ENCODE measurements at places on chromosomes 7 and 10.

GRCh38 chr10:110514848-110515247 lies 17.1 kb downstream of the DUSP5 start:
- DNase-seq: no peak

- peak; percentile 4 for DNase-seq
Measured at GRCh38 chr7:156223935-156224832, 411.9 kb upstream of the SHH start.

DNA sequence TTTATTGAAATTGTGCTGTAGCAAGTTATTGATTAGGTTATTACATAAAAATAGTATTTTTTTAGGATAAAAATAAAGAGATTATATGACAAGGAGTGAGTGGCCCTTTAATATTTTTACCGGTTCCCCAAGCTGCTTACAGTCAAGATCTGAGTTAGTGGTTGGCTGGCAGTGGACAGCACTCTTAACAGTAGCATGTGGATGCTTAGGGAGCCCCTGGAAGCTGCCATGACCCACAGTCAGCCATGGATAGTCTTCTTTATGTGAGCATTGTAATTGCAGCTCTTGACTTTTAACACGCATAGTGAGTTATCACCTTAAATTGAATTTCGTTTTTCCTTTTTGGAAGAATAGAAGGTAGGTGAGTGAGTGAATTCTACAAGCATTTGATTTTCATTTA lies 22.1 kb downstream of the RAB18 start:
- no peak for DNase-seq

DNA sequence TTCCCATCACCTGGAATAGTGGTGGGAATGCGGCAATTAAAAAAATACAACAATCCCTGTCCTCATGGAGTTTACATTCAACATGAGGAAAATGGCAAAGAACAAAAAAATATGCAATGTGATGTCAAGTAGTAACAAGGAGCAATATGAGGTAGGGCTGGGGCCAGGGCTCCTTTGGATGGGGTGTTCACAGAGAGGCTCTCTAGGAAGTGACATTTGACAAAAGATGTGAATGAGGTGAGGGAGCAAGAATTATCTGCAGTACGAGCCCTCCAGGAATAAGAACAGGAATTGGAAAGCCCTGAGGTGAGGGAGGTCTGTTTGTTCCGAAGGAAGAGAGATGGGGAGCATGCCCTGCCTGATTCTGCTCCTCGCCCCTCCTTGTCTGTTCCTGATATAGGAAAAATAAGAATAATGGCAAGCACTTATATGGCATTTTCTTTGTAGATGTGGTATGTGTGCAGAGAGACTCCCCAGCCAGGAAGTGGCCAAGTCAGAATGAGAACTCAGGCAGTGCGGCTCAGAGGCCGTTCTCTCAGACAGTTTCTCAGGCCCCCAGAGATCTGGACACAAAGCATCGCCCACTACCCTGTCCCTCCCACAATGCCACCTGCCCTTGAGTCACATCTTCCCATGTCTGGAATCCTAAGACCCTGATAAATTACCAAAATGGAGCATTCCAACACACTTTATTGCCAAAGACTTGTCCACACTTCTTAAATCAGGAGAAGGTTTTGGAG lies 105.6 kb downstream of the APBB1IP start:
- no peak for DNase-seq

- no peak for DNase-seq
Measured at GRCh38 chr10:3786295-3787015, 1.4 kb upstream of the KLF6 start.

DNA sequence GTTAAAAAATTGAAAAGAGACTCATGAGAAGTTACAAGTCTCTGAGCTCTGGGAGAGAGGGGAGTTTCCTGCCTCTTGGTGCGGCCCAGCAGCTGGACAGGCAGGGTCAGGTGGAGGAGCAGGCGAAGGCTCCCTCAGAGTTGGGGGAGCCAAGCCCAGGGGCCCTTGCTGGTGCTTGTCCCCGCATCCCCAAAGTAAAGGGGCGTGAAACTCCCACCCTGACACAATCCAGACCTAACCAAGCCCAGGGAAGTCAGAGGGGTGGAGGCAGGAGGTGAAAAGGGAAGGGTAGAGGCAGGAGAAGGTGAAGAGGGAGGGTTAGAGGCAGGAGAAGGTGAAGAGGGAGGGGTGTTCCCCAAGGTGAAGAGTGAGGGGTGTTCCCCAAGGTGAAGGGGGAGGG lies 322.8 kb downstream of the GLRX3 start:
- DNase-seq: no peak

GRCh38 chr7:69419934-69420333 lies 178.3 kb upstream of the AUTS2 start:
- no peak for DNase-seq

- DNase-seq: no peak
Measured at GRCh38 chr7:94400022-94400421, 5.3 kb downstream of the COL1A2 start.

DNA sequence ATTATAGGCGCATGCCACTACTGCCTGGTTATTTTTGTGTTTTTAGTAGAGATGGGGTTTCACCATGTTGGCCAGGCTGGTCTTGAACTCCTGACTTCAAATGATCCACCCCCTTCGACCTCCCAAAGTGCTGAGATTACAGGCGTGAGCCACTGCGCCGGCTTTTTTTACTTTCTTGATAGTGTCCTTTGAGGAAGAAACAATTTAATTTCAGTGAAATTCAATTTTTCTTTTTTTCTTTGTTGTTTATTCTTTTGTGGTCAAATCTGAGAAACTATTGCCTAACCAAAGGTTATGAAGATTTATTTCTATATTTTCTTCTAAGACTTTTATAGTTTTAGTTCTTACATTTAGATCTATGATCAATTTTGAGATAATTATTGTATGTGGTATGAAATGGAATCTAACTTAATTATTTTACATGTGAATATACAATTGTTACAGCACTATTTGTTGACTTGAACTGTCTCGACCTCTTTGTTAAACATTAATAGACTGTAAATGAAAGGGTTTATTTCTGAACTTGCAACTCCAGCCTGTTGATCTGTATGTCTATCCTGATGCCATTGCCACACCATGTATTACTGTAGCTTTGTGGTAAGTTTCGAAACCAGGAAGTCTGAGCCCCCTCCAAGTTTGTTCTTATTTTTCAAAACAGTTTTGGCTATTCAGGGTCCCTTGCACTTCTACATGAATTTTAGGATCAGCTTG lies 19.8 kb upstream of the RASSF4 start:
- DNase-seq: no peak

DNA sequence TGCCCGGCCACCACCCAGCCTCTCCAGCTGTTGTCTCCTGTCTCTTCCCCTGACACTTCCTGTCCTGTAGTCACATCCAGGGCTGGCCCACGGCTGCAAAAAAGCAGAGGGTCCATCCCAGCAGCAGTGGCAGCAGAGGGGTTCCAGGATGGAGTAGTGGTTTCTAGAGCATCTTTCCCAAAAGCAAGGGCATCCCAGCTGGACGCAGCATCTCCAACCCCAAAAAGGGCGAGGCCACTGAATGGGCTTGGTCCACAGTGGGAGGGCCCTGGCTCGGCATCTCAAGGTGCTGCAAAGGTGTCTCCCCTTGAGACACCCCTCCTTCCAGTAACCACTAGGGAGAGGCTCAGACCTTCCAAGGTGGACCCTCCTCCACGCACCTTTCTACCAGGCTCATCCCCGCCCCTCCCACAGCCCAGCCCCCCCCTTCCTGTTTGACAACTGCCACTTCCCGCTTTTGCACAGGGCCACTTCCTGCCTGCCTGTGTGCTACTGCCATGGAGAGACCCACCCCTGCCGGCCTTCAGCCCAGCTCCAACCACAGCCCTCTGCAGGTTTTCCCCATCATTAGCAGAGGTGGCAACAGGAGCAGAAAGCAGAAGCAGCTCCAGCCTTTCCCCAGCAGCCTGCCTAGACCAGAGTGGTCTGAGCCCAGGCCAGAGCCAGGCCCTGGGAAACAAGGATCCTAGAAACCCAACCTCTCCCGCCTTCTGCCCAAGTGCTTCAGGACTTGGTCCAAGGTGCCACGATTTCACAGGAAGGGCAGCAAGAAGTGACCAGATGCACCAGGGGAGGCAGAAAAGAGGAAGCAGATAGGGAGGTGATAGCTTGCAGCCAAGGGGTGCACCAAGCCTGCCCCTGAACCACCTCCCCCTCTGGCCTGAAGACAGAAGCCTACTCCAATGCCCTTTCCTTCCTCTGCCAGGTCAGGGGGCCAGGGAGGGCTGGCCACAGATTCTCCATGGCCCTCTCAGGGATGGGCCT lies 8.6 kb downstream of the CAMK2G start:
- no peak for DNase-seq

DNA sequence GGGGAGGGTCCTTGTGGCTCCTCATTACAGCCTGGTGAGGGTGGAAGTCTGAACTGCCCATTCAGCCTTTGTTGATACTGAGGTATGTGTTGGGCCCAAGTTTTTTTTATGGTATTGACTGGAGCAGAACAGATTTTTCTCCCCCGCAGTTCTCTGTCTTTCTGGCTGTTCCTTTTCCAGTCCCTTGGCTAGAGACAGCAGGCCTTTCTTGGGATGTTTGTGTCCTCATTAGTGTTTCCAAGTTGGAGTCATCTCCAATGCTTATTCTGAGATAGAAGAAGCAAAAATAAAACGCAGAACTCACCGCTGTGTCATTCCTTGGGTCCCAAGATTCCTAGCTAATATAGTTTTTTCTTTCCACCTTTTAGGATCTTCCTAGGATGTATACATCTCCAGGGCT lies 193.3 kb downstream of the RAMP3 start:
- DNase-seq: no peak

GRCh38 chr10:13087986-13088618 lies 11.9 kb upstream of the OPTN start:
- no peak for DNase-seq

DNA sequence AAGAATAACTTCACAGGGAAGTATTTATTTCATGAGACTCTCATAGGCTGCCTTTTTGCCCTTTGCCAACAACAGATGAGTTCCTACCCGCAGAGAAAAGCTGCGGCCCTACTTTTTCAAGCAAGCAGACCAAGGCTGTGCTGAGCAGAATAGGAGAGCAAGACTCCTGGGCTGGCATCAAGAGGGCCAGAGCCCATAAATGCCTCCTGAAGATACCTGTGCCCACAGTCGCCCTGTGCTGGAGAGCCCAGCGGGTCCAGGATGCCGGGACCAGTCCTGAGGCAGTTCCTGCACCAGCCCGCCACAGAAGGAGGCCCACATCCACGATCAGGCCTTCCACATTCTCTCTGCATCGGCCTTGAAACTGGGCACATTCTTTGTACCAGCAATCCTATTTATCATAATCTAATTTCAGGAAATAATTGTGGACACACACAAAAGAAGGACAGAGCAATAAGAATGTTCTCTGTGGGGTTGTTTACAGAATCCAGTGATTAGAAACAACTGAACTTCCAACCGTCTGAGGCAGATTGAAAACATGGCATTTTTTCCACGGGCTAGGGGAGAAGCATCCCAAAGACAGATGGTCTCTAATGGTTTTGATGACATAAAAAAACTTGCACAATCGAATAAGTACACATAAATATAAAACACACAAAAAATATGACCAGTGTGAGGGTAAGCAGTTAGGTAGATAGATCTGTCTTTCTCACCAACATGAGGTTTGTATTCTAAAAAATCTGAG lies 95.6 kb downstream of the CPXM2 start:
- no peak for DNase-seq

DNA sequence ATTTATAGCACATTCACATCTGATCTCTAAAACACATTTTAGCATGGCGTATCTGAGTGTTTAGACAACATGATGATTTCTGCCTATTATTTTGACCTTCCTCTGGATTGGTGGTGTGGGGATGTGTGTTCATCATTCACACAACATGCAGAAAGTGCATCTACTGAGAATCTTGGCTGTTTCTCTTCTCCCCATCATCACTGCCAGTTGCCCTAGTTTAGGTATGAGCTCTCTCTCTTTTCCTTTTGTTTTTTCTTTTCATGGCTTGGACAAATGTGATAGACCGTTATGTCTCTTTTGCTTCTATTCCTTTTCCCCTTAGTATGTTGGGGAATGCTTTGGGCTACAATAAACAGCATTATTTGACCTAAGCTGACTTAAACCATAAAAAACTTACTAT lies 239.2 kb upstream of the FZD8 start:
- DNase-seq: no peak

- no peak for DNase-seq
Measured at GRCh38 chr7:151399906-151400305, 9.9 kb downstream of the WDR86 start.

- DNase-seq: no peak
Measured at GRCh38 chr7:155728116-155728515, 83.7 kb downstream of the RBM33 start.

- DNase-seq: peak; percentile 10
Measured at GRCh38 chr10:64732372-64732957, 1211.3 kb downstream of the REEP3 start.

GRCh38 chr7:149883452-149883861 lies 9.7 kb downstream of the ATP6V0E2 start:
- peak; percentile 86 for DNase-seq

GRCh38 chr10:122830273-122830964 lies 15.2 kb downstream of the CUZD1 start:
- DNase-seq: no peak

GRCh38 chr7:46581268-46581667 lies 660.2 kb upstream of the IGFBP3 start:
- no peak for DNase-seq

DNA sequence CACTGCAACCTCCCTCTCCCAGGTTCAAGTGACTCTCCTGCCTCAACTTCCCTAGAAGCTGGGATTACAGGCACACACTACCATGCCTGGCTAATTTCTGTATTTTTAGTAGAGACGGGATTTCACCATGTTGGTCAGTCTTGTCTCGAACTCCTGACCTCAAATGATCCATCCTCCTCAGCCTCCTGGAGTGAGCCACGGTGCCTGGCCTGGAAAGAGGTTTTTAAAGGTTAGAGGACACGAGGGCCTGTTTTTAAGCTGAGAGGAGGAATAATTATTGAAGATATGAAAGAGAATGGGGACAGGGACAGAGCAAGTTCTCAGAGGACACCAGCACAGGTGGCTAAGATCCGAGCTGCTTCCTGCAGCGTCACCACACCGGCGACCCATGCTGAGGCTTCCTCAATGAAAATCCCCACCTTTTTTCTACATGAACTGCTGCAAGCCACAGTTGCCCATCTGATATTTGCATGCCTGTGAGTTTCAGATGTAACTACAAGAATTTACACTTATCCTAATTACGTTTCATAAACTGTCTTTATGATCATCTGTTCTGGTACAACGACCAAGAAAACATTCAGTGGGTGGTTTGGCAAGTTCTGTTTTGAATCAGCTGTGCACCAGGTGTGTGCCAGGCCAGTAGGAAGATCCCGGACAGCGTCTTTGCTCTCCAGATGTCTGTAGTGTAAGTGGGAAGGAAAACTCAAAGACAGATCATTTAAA lies 76.0 kb downstream of the HIP1 start:
- no peak for DNase-seq

DNA sequence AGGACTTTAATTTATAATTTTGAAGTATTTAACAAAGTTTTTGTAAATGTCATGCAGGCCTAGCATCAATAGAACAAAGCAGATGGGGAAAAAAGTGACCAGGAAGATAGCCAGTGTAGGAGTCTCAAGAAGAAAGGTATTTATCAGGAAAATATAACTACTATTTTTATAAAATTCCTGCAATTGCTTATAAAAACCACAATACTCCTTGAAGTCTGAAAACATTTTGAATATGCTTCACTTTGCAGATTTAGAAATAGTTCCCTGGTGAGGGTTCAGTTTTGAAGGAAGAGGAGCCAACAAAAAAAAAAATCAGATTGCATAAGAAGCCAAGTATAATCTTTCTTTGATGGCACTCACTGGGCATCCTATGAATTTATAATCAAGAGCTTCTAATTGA lies 34.1 kb downstream of the MTERF1 start:
- no peak for DNase-seq

GRCh38 chr7:116162254-116162653 lies 48.1 kb upstream of the TES start:
- no peak for DNase-seq

Data from Ammon's horn (tissue), 1 donor.